NCI-H1105 treated with DMSO at 0.1 percent for 48 hours (cell line): ENCODE measurements at places on chromosomes 6 and 20.

- DNase-seq, result peak; percentile 18
Observed at GRCh38 chr6:153511896-153512496, 380.9 kb upstream of the RGS17 start.

DNA sequence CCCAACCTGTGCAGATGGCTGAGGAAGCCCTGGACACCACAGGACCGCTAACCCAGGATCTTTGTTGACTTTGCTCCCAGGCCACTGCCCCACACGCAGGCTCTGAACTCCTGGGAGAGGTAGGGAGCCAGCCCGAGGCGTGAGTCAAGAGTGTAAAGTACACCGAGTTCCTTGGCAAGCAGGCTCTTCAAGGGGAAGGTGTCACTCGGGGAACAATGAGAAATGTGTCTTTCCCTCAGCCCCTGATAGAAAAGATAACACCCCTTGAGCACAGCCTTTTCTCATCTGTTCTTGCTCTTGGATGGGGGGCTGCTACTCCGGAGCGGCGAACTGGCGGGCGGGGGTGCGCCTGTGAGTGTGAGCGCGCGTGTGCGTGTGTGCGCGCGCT lies 472 bp upstream of the EDN3 start:
- DNase-seq, result no peak

GRCh38 chr20:43662943-43663655 lies 3.8 kb upstream of the MYBL2 start:
- DNase-seq, result no peak

DNA sequence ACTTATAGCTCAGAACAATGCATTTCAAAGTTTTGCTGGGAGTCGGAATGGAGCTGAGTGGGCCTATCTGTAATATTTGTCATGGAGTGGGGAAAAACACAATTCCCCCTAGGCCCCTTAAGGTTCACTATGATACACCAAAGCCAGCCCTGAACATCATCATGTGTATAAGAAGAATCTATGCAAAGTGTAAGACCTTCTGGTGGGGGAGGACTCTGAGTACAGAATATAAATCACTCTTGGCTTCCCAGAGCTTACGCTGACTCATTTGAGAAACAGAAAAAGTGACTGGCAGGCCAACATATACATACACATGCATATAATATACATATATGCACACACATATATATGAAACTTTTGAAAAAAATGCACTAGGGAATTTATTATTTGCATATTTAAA lies 54.1 kb upstream of the UBR2 start:
- DNase-seq, result no peak

GRCh38 chr20:47150403-47151152 lies 205.9 kb downstream of the ZMYND8 start:
- DNase-seq, result peak; percentile 11

DNA sequence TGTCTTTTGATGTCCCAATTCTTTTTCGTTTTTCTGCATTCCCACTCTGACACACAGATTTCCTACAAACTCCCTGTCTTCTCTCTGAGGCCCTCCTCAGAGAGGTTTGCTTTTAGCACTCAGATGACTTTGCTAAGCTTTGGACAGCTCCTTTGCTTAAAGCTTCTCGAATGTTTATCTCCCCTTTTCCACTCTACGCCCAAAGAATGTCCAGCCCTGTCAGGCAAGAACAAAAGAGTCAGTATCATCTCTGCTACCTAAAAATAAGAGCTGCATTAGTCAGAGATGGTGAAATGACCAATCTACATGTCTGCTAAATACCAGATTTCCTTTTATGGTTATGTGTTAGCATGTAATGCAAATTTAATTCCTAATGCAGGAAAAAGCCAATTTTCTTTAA lies 56.8 kb downstream of the PREP start:
- DNase-seq, result no peak

DNA sequence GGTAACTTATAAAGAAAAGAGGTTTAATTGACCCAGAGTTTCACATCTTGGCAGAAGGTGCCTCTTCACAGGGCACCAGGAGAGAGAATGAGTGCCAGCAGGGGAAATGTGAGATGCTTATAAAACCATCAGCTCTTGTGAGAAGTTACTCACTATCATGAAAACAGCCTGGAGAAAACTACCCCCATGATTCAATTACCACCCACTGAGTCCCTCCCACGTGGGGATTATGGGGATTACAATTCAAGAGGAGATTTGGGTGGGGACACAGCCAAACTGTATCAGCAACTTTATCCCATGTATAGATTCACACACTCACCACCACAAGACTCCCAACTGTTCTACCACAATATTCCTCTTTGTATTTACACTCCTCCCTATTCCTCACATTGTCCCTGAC lies 10.6 kb downstream of the PDSS2 start:
- no peak for DNase-seq

DNA sequence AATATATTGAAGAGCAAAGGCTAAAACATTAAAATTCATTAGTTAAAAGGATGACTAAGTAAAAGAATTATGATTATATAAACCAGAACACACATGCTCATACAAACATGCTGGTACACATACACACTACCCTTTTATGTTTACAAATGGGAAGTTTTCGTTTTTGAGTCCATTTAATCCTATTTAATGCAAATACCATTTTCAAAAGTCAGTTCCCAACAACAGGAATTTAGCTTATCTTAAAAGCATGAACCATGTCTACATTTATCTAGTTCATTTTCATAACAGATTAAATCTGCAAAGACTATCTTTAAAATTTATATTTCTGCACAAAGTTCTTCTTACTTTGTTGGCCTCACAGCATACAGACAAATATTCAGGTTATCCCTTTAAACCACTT lies 42.5 kb downstream of the MAN1A1 start:
- no peak for DNase-seq

- no peak for DNase-seq
Observed at GRCh38 chr6:138663892-138664291, 109.7 kb upstream of the CCDC28A start.

GRCh38 chr20:57660181-57660921 lies 40.1 kb upstream of the ZBP1 start:
- no peak for DNase-seq

DNA sequence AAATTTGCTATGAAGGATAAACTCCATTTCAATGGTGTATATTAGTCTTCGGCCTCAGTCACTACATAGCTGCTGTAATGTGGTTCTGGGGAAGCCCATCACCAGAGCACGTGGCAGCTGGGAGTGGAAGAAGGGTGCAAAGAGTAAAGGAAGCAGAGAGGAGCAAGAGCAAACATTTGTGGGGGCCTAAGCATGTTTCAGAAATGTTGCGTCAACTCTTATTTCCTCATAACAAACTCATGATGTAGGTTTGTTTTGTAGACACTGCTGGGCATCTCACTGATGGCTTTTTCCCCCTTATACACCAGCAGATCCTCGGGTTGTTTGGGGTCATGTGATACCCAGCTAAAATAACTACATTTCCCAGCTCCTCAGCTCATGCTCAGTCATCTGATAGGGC lies 37.3 kb downstream of the DOK5 start:
- no peak for DNase-seq

GRCh38 chr6:46017726-46018125 lies 2.1 kb upstream of the CLIC5 start:
- DNase-seq, result no peak

GRCh38 chr6:68572525-68572924 lies 62.6 kb upstream of the ADGRB3 start:
- DNase-seq, result peak; percentile 81

GRCh38 chr6:31356946-31357466 lies at the start of gene HLA-B:
Gene HLA-B, minus strand, starts transcription at chr6:31357179. Its CDS starts 21 bp downstream, at chr6:31357158.
- peak; percentile 29 for DNase-seq

GRCh38 chr6:47809873-47810272 lies 28.0 kb downstream of the OPN5 start:
- no peak for DNase-seq
